ENCODE measurements at places on chromosomes 11 and 22.

DNA sequence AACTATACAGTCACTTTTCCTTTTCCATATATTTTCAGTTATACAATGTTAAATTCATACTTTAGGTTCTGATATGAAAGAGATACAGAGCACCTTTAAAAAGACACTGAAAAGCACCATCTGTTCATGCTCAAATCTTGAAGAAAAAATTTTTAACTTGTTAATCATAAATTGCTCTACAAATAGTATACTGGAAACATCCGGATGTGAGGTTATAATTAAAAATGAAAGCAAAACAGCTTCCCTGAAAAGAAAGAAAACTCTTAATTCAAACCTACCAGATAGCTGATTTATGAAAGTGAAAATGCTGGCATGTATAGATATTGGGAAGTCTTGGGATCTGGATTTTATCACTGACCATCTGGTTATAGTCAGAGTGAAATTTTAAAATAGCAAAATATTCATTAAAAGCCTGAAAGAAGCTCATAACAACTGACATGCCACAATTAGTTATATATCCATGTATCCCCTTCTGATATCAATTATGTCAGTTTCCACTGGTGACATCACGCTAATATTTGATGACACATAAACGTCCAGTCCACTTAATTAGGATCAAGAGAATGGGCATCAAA, 740.0 kb downstream of the DLG2 start:
- DNase-seq: no peak

GRCh38 chr11:22670830-22671229, 4.4 kb downstream of the GAS2 start:
- no peak for DNase-seq

- peak; percentile 7 for DNase-seq
Observed at GRCh38 chr22:41532908-41533825, 11.1 kb downstream of the POLR3H start.

DNA sequence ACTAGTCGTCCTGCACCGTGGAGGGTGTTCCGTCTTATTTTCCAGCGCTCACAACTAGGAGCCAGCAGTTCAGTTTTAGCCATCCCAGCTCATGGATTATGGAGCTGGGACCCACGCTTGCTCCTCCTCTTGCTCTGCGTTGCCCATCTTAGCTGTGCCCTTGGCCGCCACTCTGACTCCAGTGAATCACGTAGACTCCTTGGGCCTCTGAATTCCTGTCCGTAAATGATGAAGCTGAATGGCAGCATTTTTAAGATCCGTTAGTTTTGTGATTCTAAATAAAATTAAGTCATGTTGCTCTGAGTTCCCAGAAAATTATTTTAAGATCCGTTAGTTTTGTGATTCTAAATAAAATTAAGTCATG, 23.8 kb downstream of the BCR start:
- no peak for DNase-seq

GRCh38 chr22:50086526-50086925, 1.3 kb upstream of the MLC1 start:
- no peak for DNase-seq

DNA sequence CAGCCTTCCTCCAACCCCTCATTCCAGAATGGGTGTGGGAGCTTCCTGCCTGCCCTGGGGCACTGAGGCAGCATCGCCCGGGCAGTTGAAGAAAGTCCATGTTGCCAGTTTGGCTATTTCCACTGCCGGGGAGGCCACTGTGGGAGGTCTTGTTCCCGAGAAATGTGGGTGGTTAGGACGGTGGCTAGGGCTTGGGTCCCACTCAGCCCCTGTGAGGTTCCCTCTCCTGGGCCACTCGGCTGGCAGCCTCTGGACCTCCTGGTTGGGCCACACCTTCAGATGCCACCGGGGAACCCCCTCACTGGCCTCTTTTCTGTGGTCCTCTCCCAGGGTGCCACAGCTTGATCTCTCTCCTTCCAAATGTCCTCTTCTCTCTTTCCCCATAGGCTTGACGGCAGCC, 5.1 kb upstream of the PPP6R3 start:
- no peak for DNase-seq

- no peak for DNase-seq
Observed at GRCh38 chr11:27703481-27703880, 3.2 kb upstream of the BDNF start.

DNA sequence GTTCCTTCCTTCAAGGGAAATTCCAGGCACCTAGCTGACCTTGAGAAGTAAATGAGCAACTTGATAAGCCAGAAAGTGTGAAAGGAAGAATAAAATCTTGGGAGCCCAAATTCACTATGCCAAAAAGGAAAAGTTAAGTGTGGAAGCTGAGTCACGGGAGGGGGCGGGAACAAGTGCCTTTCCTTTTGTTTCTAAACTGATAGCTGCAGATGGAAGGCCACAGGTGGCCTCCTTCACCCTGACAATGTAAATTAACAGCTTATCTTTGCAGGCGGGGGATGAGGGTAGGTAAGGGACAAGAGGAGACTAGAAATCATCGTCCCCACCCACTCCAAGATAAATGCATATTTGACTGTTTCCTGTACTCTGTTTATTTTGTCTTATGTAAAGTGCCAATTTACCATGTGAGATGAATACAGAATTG, 36.4 kb upstream of the TREH start:
- DNase-seq: no peak

GRCh38 chr22:29260031-29260560, 7.7 kb downstream of the RHBDD3 start:
- DNase-seq: no peak

DNA sequence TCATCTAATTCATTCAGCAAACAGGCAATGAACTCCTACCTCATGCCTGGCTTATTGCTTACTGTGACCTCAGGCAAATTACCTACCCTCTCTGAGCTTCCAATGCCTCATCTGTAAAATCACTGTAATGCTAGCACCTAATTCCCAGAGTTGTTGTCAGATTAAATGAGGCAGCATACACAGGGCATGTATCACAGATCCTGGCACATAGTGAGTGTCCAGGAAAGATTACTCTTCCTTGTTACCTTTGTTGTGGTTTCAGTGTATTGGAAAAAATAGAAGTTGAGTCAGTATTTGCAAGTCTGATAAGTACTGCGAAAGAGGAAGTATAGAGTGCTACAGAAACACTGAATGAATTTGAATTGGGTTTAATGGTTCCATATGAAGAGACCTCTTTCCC, 26.4 kb upstream of the LRRC55 start:
- DNase-seq: no peak

DNA sequence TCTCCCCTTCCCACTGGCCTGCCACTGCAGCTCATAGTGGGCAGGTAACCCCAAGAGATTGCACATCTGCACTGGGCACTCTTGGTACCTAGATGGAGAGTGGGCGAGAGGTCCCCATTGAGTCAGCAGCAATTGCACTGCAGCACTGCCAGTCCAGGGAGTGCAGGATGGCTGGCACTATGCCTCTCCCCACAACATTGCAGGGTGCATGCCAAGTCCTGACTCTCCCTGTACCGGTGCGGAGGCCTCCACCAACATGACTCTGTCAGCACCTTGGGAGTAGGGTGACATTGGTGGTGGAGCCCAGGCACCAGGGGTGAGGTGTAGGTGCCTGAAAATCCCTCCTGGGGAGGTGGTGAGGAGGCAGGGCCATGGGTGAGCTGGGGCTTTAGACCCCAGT, 82.2 kb downstream of the TRAF6 start:
- DNase-seq: no peak

DNA sequence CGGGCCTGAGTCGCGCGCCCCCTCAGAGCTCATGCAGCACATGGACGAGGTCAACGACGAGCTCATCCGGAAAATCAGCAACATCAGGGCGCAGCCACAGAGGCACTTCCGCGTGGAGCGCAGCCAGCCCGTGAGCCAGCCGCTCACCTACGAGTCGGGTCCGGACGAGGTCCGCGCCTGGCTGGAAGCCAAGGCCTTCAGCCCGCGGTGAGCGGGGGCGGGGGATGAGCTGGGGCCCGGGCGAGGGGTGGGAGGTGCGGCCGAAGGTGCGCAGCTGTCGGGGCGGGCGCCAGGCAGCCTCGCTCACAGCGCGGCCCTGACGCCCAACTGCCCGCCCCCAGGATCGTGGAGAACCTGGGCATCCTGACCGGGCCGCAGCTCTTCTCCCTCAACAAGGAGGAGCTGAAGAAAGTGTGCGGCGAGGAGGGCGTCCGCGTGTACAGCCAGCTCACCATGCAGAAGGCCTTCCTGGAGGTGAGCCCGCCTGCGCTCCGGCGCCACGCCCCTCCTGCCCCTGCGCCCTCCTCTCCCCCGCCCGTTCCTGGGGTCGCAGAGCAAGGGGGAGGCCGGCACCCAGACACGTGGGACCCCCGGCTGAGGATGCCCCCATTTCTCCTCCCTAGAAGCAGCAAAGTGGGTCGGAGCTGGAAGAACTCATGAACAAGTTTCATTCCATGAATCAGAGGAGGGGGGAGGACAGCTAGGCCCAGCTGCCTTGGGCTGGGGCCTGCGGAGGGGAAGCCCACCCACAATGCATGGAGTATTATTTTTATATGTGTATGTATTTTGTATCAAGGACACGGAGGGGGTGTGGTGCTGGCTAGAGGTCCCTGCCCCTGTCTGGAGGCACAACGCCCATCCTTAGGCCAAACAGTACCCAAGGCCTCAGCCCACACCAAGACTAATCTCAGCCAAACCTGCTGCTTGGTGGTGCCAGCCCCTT, 20.5 kb downstream of the EPS8L2 start:
- DNase-seq: peak; percentile 7

GRCh38 chr11:123587044-123587443, 67.4 kb downstream of the SCN3B start:
- no peak for DNase-seq

- DNase-seq: no peak
Observed at GRCh38 chr11:30938171-30938570, 352.0 kb upstream of the MPPED2 start.

GRCh38 chr11:71326328-71326940, 74.1 kb upstream of the SHANK2 start:
- no peak for DNase-seq

- DNase-seq: peak; percentile 54
Observed at GRCh38 chr11:77191429-77191822, 63.4 kb downstream of the MYO7A start.

DNA sequence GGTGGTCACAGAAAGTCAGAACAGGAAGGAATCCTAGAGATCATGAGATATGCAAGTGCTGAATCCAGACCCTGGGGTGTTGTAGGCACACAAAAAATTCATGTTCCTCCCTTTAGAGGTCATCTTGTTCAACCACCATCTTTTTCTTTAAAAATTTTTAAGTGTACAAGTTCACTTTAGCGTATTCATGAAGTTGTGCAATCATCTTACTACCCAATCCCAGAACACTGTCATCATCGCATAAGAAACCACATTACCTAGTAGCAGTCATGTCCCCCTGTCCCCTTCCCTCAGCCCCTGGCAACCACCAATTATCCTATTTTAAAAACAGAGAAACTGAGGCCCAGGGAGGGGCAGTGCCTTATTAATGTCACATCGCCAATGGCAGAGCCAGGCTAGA, 20.3 kb upstream of the WNT11 start:
- DNase-seq: no peak

GRCh38 chr11:76653674-76654284, 16.8 kb downstream of the LRRC32 start:
- no peak for DNase-seq

DNA sequence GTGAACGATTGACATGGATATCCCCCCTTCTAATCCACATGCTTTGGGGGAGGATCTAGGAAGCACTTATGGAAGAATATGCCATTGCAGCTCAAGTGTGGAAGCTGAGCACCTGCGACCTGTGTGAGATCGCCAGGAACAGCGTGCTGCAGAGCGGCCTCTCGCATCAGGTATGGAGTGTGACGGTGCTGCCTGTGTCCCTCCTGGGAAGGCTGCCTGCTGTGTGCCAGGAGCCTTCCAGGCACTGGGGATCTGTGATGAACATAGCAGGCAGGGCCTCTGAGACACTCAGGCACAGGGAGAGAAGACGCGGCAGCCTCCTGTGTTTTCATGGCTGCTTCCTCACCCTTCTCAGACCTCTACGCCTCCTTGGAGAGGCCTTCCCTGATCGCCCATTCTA, 36.5 kb downstream of the RNF141 start:
- no peak for DNase-seq

GRCh38 chr22:17176715-17177114, 17.6 kb upstream of the HDHD5 start:
- DNase-seq: no peak

GRCh38 chr11:34004236-34004635, 47.3 kb upstream of the CAPRIN1 start:
- no peak for DNase-seq

DNA sequence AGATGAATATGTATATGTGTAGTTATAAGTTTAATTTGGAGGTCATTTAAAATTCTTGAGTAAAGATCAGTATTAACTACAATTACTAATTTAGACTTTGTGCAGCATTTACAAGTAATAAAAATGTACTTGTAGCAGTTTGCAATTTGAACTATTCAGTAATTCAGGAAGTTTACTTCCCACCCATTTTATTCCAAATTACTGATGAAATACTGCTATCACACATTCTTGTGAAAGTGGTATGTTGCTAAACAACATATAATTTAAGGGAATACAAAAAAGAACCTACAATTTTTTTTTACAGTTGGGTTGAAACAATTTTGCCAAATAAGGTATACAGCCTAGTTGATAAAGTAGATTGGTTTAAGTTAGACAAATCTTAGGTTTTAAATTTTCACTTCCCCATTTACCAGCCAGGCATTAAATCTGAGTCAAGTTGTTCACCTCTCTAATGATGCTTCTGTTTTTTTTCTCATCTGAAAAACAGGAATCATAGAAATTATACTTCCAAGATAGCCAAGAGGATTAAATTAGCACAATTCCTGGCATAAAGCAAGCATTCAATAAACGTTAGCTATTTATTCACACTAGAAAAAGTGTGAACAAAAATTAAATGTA, 45.3 kb downstream of the ZBTB44 start:
- no peak for DNase-seq

DNA sequence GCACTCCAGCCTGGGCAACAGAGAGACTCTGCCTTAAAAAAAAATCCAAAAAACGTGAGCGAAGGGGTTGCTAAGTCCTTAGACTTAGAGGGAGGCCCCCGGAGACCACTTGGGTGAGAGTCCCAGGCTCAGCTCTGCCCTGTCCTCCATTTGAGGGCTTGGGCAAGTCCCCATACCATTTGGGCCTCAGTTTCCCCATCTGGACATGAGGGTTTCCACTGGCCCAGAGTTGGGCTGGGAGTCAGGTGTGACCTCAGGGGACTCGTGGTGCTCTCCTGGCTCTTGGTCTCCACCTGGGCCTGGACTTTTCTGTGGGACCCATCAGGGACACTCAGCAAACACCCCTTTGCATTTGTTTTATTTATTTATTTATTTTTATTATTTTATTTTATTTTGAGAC, 35.2 kb upstream of the CSNK1E start:
- DNase-seq: no peak

DNA sequence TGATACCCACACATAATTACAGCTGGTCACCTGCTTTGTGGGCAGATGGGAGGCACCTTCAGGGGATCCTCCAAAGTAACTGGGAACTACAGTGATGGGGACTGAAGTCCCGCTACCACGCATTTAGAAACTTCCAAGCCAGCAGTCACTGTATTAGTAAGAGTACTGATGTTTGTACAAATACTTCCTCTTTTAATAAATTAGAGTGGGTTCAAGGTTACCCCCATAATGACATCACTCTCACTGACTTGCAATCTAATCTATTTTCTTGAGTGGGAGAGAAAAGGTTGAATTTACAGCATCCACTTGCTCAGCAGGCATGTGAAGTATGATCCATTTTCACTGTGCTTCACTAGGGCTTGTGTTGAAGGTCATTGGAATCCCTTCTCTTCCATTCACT, 72.1 kb upstream of the TIMP3 start:
- no peak for DNase-seq

- no peak for DNase-seq
Observed at GRCh38 chr11:132187814-132188213, 817.4 kb downstream of the NTM start.

- DNase-seq: no peak
Observed at GRCh38 chr22:50081426-50082196, 3.6 kb downstream of the MLC1 start.

- no peak for DNase-seq
Observed at GRCh38 chr11:64340671-64341335, 799 bp downstream of the CCDC88B start.
